ENCODE measurements at places on chromosomes 4 and X. TPM values are rescaled to one million over a fixed set of nuclear protein-coding genes. Genes with fewer than 3 reads are reported as not detected.

GRCh38 chr4:168485156-168485910 is 5.0 kb upstream of the DDX60L start:
- DNase-seq: no peak

The SUPT20HL2 gene
- total RNA-seq: not detected

- DNase-seq: peak; percentile 2
Measured at GRCh38 chrX:70132224-70132623, 1.0 kb upstream of the IGBP1 start.

- DNase-seq: no peak
Measured at GRCh38 chr4:155966171-155966570, 12.5 kb upstream of the CTSO start.

- no peak for DNase-seq
Measured at GRCh38 chrX:110428144-110428543, 69.5 kb downstream of the RTL9 start.

- peak; percentile 19 for DNase-seq
Measured at GRCh38 chr4:48360285-48361011, 19.1 kb downstream of the SLAIN2 start.

DNA sequence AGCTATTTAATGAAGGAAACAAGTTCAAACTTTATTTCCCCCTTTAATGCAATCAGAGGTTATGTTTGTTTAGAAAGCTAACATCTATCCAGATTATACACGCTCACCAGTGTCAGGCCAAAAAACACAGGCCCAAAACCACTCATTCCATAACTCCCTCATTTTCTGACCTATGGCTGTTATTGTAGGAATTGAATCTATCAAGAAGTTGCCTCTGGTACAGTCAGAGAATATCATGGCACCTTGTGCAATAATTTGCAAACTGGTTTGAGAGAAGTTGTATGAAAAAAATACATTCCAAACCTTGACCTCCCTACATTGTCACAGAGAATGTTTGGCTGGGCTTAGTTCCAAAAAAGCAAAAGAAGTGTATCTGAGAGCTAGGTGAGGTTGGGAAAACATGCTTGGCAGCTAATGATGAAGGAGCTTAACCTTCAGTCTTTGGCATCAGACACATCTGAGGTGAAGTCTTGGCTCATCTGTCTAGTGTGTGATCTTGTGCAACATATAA is 591.0 kb downstream of the ANKRD50 start:
- no peak for DNase-seq

The PPP4R3C gene
- total RNA-seq: not detected

- DNase-seq: no peak
Measured at GRCh38 chr4:6222761-6223292, 22.5 kb upstream of the JAKMIP1 start.

- no peak for DNase-seq
Measured at GRCh38 chr4:94531991-94532789, 80.4 kb downstream of the PDLIM5 start.

DNA sequence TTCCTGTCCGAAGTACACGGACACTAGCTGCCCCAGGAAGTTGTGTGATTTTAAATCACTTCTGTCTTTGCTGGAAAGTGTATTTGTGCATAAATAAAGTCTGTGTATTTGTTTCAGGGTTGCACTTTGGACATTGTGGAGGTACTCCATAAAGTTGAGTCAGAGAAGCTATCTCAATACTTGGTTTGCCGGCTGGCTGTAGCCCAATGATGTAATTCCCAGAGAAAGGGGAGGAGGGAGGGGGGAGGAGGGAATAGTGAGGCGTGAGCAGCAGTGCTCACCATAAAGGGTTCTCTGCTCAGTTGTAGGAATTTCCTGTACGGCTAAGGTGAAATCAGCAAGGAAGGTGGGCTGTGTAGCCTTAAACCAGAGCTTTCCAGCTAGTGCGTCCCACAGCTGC is 7.5 kb downstream of the APEX2 start:
- DNase-seq: no peak

GRCh38 chrX:253451-254297 is 27.5 kb upstream of the PLCXD1 start:
- DNase-seq: no peak

DNA sequence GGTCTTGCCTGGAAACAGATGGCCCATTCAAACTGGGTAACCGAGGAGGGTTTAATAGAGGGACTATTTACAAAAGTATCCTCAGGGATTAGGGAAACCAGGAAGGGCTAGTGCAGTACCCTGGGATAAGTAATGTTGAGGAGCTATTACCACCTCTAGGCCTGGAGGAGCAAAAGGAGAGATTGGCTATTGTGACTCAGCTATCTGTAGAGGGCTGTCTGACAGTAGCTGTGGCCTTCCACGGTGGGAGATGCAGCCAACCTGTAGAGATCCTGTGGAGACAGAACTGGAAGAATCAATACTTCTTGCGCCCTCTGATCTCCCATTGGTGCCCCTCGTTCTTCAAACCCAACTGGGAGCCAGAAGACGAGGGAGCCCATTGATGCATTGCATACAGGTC is 34.1 kb upstream of the RPS6KA3 start:
- DNase-seq: no peak

The HERC5 gene
- 2.2 TPM for total RNA-seq

GRCh38 chr4:126144543-126145237 is 829.9 kb downstream of the FAT4 start:
- DNase-seq: no peak

The TRO gene
- 47.0 TPM for total RNA-seq

The TMEM35A gene
- total RNA-seq: 1.7 TPM

The TBC1D8B gene
- 13.0 TPM for total RNA-seq

The MAGEB2 gene
- not detected for total RNA-seq

GRCh38 chr4:163107754-163108153 is 58.9 kb downstream of the NAF1 start:
- DNase-seq: peak; percentile 30

The ZFX gene
- total RNA-seq: 158 TPM

DNA sequence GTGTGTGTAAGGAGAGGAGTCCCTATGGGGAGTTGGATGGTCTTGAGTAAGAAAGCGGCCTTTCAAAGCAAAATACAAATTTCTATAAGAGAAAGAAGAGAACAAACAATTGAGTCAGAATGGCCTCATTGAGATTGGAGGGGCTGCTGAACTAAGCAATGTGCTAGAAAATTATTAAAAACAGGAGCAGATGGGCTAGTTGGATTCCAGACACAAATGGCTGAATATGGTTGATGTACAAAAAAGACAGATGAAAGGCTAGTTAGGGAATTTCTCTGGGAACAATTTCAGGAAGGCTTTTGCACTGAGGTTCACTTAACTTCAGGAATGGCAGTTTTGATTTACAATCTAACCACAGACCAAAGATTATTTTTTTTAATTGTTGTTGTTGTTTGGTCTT is 1806.8 kb upstream of the TENM3 start:
- DNase-seq: no peak

- DNase-seq: no peak
Measured at GRCh38 chrX:53580742-53581504, 105.6 kb downstream of the HUWE1 start.

DNA sequence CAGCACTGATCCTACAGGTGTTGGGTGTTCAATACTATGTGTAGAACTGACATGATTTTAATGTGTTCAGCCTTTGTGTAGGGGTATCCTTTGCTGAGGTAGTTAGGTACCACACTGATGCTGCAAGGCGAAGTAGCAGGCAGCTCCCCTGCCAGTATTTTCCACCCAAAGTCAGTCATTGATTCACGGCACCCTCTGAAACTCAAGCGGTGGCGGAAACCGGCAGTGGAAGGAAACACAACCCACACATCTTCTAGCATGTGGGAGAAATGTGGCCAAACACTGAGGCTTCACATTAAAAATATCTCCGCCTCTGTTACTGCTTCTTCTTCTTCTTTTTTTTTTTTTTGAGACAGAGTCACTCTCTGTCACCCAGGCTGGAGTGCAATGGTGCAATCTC is 126.3 kb downstream of the AASDH start:
- DNase-seq: no peak

The STX18 gene
- 17.4 TPM for total RNA-seq

DNA sequence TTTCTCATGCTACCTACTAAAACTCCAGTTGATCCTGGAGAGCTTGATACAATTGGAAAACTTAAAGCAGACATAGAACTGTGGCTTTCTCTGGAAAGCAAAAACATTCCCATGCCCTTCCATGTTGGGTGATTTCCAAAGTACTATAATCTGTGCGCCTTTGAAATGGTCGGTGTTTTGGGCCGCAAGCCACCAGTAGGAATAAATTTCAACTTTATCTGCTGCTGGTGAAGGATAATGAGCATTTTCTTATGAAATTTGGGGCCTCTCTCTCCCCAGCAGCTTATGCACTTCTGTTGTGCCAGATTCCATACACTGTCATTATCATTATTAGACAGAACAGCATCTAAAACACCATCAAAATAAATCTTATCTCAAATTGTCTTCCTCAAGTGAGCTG is 366.7 kb upstream of the RPS6KA3 start:
- no peak for DNase-seq

- DNase-seq: peak; percentile 14
Measured at GRCh38 chr4:22962295-22962694, 269.6 kb downstream of the GBA3 start.

The GRIA2 gene
- total RNA-seq: 8.9 TPM

GRCh38 chr4:82948647-82949204 is 48.2 kb downstream of the THAP9 start:
- DNase-seq: no peak

DNA sequence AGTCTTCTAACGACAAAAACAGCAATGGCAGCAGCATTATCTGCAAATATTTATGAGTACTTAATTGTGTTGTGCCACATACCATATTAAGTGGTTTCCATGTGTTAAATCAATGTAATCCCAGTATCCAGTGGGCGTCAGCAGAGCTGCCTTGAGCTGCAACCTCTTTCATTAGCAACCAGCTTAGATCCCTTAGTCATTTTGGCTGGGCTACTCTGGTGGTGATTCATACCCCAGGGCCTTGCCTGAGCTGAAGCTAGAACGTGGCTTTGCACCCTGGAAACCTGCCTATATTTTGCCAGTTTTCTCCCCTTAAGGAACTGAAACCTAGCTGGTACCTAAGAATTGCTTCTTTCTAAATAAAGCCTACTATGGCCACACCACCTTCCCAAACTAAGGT is 474.3 kb upstream of the FTHL17 start:
- DNase-seq: no peak

GRCh38 chr4:44535981-44536380 is 87.4 kb upstream of the KCTD8 start:
- DNase-seq: no peak

- DNase-seq: no peak
Measured at GRCh38 chrX:140157611-140158010, 192.3 kb upstream of the CXorf66 start.

DNA sequence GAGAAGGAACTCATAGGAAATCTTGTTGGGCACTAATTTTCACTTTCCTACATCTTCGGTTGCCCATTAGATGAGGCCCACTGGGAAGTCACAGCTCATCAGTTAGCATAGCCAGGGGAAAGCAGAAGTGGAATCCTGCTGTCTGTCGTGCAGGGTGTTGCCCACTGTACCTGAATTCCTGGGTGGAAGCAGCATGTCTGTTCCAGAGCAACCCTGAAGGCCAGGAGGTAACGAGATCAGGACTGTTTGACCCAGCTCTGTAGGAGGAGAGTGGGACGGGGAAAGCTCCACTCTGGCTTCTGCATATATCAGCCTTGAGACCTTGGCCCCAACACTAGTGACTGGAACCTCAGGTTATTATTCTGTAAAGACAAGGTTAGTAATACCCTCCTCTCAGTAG is 296.1 kb downstream of the EVC2 start:
- DNase-seq: no peak

- peak; percentile 34 for DNase-seq
Measured at GRCh38 chrX:150575419-150575814, 7.0 kb downstream of the MTM1 start.

GRCh38 chr4:124212815-124213630 is 499.5 kb downstream of the ANKRD50 start:
- peak; percentile 77 for DNase-seq

- DNase-seq: no peak
Measured at GRCh38 chr4:84913176-84913575, 53.3 kb downstream of the WDFY3 start.

GRCh38 chr4:89134775-89135319 is 23.5 kb downstream of the TIGD2 start:
- DNase-seq: peak; percentile 62

DNA sequence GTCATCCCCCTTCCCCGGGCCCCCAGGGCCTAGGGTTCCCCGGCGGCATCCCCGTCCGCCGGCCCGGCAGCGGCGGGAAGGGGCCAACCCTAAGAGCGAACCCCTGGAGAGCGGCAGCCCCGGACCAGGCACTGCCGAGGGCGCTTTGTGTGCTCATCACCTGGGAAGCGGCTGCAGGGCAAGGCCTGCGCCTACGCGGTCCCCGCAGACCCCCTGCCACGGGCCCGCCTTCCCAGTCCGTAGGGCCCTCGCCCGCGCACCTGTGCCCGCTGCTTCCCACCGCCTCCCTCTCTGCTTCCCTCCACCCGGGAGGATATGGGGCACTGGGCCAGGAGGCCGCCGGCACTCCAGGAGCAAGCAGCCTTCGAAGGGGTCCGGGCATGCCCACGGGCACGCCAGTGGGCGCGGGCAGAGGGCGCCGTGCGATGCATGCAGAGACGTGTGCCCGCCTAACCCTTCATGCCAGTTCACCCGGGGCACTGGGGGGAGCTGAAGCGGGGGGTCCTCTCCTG is 2.6 kb downstream of the FLNA start:
- no peak for DNase-seq

DNA sequence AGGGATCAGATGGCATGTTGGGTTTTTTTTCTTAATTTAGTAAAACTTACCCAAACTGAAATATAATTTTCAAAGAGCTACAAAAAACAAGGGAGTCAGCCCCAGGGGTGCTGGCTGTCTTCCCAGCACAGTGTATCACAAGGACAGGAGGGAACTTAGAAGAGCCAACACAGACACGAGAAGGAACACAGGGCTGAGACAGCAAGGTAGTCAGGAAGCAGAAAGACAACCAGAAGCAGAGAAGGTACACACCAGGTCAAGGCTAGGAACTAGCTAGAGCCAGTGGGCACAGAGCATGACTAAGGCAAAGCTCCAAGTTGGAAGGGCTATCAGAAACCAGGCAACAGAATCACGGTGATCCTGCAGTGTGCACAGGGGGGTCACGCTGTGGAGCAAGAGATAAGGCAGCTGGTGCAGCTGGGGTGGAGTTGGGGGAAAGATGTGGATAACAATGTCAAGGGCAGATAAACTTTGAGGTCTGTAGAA is 168.7 kb downstream of the NR3C2 start:
- no peak for DNase-seq

GRCh38 chrX:39820938-39821708 is 276.6 kb downstream of the BCOR start:
- DNase-seq: peak; percentile 57

The SULT1E1 gene
- 17.4 TPM for total RNA-seq
